ENCODE measurements at places on chromosomes 2 and 18.

DNA sequence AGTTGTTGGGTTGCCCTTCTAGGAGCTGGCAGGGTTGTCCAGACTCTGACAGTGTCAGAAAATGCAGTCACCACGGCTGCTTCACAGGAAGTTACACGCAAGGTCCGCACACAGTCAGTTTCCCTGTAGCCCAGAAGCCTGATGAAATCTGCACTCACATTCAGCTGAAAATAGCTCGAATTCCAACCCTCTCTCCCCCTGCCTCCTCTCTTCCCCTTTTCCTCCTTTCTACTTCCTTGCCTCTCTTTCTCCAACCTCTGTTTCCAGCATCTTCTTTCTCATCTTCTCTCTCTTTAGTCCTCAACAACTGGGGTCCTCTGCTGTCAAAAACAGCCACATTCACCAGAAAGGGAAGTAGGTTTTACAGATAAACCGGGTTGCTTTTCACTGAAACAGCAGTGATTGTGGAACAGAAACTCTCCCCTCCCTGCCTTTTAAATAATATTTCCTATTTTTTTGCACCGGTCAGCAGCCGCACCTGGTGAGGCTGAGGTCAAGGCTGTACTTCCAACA, 69.3 kb downstream of the BCL11A start:
- no peak for DNase-seq

- no peak for DNase-seq
Observed at GRCh38 chr18:59376351-59376935, 17.4 kb upstream of the LMAN1 start.

DNA sequence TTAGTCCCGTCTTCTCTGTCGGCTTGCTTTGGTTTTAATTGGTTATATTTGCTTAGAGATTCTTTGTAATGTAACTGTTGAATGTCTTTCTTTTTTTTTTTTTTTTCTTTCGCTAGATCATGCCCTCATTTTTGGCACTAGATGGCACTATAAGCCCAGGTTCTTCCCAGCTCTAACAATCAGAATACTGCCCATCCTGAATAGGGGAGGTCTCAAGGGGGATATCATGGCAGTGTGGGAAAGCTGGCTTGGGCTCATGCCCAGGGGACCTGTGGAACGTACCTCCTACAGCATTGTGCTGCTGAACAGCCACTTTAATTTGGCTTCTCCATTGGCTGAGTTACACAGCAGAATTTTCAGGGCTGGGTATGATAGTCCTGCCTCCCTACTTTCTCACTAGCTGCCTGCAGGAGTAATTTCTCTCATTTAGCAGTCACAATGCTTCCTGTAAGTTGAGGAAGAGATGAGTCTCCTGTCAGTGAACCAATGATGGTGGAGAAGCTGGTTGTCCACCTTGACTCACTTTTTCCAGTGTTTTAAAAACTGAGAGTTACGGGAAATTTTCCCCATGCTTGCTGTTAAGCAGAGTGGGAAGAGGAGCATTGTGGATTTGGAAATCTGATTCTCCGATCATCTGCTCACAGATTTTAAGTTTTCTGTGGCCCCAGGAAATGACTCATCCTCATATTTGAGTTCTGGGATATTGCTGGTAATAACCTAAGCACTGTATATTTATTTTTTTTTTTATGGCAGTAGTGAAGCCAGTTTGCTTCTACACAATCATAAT, 47.2 kb downstream of the RAD51AP2 start:
- no peak for DNase-seq

- no peak for DNase-seq
Observed at GRCh38 chr2:197993830-197994229, 189.4 kb downstream of the PLCL1 start.

DNA sequence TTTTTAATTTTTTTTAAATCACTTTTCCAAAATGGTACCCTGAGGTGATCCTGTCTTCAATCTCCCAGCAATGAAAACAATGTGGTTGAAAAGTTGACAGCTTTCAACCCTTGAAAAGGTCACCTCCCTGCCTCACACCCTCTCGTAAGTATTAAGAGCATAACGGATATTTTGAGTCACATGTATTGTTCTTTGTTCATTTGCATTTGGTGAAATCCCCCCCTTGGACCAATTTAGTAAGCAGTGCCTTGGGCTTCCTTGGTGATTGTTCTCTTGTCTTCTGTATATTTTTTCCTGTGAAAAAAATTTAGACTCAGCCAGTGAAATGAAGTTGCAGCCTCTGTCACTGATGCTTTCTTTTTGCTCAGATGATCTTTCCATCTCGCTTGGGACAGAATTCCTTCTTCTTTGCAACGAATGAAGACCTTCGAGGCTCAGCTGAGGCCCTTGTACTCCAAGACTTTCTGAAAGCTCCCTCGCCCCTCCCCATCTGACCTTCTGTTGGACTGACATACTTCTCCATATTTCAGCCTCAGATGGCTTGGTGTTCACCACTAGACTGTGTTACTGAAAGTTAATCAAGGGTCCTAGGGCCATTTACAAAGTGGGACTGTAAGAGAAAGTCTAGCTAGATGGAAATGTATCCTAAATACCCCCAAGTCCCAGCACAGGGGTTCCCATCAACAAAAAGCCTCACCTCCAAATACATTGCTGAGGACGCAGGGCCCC, 158.4 kb downstream of the BCL2 start:
- no peak for DNase-seq
